ENCODE measurements at places on chromosomes 6 and 20.

DNA sequence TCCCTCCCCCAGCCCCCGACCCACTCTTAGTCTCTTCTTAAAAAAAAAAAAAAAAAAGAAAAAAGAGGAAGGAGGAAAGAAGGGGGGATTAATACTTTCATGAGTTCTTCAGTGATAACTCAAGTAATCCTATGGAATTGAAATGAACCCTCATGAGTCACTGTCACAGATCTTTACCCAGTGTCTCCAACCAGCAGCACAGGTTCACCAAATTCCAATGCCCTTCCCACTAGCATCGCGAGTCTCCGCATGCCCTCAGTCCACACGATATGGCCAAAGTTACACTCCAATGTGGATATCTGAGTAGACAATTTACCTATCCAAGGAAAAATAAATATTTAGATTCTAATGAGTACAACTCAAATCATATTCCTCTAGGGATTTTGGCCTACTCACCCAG is 74.5 kb downstream of the MDN1 start:
- no peak for DNase-seq

- DNase-seq = no peak
Measured at GRCh38 chr20:15199698-15200097, 862.3 kb upstream of the FLRT3 start.

DNA sequence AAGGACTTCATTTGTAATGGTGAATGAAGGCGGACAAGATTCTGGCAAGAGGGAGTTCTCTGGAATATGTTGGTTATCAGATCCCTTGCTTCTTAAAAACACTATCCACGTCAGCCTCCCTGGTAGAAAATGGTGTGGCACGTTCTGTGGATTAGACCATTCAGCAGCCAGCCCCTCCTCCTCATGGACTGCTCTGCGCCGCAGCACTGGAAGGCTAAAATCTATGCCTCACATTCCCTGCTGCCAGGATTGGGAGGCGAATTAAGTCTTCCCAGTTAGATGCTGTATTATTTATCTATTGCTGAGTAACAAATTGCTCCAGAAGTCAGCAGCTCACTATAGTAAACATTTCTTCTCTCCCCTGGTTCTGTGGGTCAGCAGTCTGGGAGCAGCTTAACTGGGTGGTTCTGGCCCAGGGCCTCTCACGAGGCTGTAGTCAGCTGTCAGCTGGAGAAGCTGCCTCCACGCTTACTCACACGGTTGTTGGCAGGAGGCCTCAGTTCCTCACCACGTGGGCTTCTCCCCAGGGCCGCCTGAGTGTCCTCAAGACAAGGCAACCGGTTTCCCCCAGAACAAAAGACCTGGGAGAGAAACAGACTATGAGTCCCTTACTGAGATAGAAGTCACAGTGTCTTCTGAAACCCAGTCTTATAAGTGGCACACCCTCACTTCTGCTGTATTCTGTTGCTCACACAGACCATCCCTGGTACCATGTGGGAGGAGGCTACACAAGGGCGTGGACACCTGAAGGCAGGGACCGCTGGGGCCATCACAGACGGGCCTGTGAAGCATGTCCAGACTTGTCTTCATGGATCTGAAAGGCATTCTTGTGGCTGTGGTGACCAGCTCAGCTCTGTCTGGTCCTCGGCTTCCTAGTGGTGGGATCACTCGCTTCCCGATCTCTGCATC is 101.0 kb downstream of the NRN1 start:
- DNase-seq = no peak

DNA sequence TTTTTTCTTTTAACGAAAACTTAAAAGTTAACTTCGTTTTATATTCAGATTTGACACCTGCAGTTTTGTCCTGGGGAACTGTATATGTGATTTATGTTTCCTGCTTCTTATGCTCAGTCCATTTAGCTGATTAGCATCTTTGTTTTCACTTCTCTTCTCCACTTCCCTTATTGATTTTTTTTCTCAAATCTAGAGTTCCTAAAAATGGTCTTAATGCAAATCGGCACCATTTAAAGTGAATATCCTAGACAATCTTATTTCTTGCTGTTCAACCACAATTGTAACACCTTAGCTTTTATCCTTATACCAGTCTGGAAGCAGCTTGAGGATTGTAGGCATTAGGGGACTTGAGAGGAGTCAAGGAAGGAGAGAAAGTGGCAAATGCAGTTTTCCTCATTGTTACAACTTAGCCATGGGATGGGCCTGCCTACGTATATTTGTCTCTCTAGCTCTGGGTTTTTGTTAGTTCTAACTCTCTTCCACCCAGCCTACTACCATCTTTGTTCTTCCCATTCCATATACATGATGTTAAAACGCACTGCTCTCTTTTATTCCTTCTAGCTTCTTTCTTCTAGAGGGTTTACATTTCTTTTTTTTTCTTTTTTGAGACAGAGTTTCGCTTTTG is 8.5 kb downstream of the QRSL1 start:
- no peak for DNase-seq

DNA sequence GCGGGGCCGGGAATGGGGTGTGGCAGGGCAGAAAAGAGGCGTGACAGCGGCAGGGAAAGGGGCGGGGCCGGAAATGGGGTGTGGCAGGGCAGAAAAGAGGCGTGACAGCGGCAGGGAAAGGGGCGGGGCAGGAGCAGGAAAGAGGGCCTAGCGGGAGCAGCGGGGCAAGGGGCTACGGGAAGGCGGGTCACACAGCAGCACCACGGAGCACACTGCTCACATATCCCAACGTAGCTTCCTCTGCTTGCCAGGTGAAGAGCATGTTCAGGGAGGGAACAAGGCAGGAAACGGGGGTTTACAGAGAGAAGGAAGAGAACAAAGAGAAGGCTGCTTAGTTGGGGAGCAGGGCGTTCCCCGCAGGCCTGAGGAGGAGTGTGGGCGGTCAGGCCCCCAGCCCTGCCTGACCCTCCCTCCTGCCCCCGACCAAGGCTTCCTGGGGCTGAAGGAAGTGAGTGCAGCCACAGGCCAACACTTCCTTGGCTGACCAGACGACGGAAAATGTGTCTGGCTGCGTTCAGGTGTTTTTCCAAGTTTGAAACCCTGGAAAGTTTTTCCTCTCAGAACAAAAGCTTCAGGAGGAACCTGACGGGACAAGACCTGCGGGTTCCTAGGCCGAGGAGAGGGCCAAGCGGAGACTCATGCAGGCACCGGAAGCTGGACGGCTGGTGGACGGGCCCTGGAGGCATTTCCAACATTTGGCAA is 13.8 kb downstream of the UCKL1 start:
- DNase-seq = peak; percentile 47

- DNase-seq = no peak
Measured at GRCh38 chr20:60365064-60365666, 406.9 kb downstream of the CDH26 start.

- no peak for DNase-seq
Measured at GRCh38 chr6:3287976-3288707, 29.4 kb downstream of the PSMG4 start.
